ENCODE measurements at places on chromosomes 6 and 20.
A peak's percentile ranks its signal among the peaks of the same experiment; 100 is the strongest.

DNA sequence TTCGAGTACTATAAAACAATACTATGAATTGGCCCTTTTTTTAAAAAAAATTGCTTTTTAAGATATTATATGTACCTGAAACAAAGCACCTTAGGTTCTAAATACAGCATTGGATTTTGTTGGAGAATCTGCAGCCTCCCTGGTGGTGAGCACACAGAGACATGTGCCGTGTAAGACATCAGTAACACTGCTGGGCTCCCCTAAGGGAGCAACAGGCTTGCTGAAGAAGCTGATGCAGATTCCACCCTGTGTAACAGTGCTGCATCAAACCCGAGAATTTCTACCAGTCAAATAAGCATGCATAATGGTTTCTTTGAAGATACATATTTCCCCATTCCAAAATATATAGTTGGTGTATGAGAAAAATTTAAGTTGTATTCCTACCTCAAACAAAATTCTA lies 17.4 kb downstream of the KIAA1586 start:
- no peak for ATAC-seq

DNA sequence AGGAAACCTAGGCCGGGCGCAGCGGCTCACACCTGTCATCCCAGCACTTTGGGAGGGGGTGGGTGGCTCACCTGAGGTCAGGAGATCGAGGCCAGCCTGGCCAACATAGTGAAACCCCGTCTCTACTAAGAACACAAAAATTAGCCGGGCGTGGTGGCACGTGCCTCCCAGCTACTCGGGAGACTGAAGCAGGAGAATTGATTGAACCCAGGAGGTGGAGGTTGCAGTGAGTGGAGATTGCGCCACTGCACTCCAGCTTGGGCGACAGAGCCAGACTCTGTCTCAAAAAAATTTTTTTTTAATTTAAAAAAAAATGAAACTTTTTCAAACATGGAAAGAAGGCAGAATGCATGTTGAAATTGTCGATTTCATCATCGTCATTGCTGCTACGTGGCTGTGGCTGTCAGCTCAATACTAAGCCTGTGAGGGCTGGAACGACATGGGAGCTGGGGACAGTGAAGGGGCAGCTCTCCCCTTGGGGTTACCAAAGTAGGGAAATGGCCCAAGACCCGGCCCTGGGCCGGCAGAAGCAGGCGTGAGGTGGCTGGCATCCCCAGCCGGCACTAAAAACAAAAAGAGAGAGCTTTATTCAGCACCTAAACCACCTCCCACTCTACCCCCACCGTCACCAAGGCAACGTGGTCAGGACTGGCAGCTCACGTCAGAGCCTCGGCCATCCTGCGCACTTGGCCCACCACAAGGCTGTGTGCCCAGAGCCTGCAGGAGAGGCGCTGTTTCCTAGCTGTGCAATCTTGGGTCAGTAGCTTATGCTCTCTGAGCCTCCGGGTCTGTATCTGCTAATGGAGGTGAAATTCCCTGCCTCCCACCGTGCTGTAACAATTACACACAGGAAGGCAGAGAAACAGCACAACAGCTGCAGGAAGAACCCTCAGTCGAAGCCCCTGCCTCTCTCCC lies 30.8 kb downstream of the AGPAT4 start:
- ATAC-seq = peak; percentile 63

GRCh38 chr20:57563522-57563921 lies 2.6 kb downstream of the PCK1 start:
- ATAC-seq = no peak

DNA sequence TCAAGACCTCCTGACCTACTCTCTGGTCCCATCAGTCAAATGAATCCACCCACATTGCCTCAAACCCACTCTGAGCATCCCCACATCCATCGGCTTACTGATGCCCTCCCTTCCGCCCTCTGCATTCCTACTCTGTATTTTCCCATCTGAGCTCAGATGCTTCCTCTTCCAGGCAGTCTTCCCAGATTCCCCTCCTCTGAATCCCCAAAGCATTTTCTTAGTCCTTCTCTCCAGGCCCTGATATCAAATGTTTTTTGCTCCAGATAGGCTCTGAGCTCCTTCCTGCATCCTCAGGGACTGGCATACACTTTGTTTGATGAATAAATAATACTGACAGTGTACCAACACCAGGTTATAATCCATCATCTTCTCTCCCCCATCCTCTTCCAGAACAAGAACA lies 3.9 kb downstream of the PLTP start:
- ATAC-seq = no peak

- ATAC-seq = no peak
Observed at GRCh38 chr6:39927159-39927558, 7.1 kb downstream of the MOCS1 start.

DNA sequence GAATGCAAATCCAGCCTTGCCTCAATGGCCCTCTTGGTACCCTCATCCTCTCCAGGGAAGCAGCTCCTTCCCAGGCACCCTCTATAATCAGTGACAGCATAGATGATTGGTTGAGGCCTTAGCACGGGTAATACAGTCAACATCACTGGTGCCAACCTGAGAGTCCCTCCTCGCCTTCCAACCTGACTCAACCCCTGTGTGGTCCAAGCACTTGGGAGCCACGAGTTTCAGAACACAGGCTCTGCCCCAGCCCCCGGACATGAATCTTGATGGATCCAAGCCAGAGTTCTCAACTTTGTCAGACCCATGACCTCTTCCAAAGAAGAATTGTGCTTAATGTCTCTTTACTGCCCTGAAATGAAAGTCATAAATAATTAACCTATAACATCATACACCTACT lies 213.9 kb downstream of the PREX1 start:
- no peak for ATAC-seq

GRCh38 chr6:118930680-118931079 lies 4.3 kb downstream of the MCM9 start:
- no peak for ATAC-seq

DNA sequence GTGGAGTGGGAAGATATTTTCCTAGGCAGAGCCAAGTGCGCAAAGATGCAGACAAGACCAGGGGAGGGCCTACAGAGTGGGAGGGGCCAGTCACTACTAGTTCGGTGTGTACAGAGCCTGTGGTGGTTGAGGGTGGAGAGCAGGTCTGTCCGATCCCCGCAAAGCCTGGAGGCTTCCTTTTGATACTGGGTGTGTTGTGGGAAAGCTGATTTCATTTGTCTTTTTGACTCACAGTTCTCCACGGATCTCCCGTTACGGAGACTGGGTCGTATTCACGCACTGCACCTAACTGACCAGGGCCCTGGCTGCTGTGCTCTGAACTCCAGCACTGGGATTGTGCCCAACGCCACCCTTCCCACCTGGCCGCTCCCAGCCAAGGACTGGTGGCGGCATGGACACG lies 1.4 kb upstream of the TIAM2 start:
- ATAC-seq = no peak

GRCh38 chr20:31704225-31705119 lies 18.2 kb downstream of the BCL2L1 start:
- ATAC-seq = peak; percentile 44

GRCh38 chr6:42817907-42818306 lies 36.1 kb downstream of the BICRAL start:
- ATAC-seq = no peak

DNA sequence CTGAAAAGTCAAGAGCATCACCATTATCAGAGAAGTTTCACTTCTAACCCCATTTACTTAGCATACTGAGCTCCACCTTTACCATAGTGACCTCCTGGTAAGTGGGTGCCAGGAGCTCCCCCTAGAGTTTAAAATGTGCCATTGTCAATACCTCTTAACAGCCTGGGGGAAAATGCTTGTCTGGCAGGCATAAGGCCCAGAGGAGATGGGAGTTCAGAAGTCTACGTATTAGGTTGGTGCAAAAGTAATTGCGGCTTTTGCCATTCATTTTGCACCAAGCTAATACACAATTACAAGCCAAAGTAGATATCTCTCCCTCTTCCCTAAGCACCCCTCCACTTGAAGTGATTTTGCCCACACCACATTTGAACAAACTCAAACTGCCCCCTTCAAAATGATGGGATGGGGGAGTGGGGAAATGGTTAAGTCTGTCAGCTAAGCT lies 919.0 kb downstream of the KIF16B start:
- ATAC-seq = peak; percentile 39

DNA sequence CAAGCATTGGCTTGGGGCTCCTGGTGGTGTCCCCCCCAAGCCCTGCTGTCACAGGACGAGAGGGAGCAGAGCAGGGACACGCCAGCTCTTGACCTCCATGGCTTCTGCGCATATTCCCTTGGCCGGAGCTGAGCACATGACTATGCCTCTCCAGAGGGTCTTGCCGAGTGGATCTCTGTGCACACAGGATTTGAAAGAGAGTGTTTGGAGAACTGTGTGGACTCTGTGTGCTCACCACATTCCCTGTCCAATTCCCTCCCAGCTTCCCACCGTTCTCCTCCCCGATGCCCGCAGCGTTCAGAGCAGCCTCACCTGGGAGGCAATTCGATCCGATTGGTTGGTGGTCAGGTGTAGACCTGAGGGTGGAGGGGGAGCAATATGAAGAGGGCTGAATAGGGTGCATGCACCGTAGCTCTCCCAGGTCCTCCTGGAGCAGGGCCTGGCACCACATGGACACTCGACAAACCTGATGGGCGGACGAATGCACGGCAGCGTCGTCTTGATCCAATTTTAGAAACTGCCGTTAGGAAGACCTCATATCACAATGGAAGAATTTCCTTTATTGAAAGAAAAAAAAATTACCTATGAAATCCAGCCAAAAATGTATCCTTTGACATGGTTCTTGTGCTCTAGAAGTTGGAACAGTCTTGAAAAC lies 287.8 kb downstream of the CDH4 start:
- no peak for ATAC-seq

GRCh38 chr6:138194287-138194686 lies 24.0 kb downstream of the PBOV1 start:
- ATAC-seq = no peak

- ATAC-seq = no peak
Observed at GRCh38 chr6:107563694-107564588, 74.0 kb downstream of the SOBP start.
